ENCODE measurements at places on chromosomes 4 and X.

DNA sequence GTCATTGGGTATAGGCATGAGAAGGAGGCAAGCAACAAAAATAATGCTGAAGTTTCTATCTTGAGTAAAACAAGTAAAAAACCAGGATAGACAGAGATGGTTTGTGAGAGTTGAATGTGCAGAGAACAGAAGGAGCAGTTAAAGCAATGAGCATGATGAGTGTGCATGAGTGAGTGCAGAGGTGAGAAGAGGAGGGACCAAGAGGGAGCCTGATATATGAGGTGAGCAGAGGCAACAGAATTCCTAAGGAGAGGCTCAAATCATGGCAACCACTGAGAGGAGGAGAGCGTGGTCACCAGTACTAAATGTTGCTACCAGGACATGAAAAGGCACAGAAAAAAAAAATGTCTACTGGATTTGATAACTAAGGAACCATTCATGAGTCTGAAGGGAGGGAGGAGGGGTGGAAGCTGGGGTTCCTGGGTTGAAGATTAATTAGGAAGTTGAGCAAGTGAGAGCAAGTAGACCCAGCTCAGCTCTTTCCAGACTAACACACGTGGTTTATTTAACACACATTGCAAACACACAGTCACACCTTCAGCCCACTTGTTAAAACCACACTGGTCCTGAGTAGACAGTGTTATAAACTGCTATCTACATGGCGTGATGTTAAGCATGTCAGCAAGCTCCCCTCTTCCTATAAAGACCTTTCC lies 69.0 kb upstream of the IQCM start:
- no peak for DNase-seq

GRCh38 chr4:83563998-83564397 lies 28.1 kb downstream of the GPAT3 start:
- no peak for DNase-seq

GRCh38 chrX:136162827-136163570 lies 15.7 kb downstream of the FHL1 start:
- no peak for DNase-seq

GRCh38 chr4:137421796-137422195 lies 110.5 kb downstream of the PCDH18 start:
- DNase-seq = no peak

GRCh38 chr4:83252782-83253405 lies 31.7 kb downstream of the COQ2 start:
- peak; percentile 75 for DNase-seq

DNA sequence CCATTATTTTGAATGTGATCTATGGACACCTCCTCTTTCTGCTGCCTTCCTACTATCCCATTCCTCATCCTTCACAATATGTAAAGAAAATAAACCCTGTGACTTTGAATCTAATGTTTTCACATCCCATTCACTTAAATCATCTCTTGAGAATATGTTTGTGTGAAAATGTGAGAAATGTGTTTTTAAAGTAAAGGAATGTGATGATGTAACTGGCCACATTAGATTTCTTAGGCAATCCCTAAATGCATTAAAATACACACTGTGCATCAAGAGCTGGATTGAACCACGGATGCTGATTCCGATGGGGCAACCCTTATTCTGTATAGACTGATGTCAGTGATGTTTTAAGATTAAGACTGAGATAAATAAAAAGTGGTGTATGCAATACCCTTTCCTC lies 558.9 kb upstream of the TENM3 start:
- DNase-seq = no peak

DNA sequence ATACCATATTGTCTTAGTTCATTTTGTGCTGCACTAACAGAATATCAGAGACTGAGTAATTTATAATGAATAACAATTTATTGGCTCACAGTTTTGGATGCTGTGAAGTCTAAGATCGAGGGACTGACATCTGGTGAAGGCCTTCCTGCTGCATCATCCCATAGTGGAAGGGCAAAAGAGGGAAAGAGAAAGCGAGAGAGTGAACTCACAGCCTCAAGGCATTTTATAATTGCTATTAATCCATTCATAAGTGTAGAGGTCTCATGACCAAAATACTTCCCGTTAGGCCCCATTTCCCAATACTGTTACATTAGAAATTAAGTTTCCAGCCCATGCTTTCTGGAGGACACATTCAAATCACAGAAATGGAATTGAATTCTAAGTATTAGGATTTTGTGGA lies 554.4 kb downstream of the TRAM1L1 start:
- DNase-seq = no peak

DNA sequence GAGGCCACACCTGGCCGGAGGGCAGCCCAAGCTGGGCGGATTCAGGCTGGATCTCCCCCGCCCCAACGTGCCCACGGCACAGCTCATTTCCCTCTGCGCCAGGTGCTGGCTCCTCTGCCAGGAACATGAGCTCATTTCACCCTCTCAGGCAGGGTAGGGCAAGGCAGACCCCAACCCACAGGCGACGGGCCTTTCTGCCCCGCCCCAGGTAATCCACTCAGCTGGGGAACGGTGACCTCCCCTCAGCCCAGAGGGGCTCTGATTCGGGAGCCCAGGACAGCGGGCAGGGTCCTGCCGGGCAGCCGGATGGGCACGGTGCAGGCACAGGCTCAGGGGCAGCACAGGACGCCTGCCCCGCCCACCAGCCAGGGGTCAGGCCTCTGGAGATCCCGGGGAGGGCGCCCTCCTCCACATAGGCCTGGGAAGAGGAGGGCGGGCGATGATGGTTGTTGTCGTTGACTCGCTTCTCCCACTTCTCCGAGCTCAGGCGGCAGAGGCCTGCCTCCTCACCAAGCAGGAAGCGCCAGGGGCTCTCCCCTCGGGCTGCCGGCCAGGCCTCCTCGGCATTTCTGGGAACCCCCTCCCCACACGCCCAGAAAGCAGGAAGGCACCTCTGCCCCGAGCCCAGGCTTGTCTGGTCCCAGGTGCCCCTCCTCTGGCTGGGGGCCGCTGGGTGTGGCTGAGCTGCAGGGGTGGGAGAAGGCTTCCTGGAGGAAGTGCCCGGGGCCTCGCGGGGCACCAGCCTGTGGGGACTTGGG lies 31.1 kb downstream of the TACC3 start:
- DNase-seq = peak; percentile 37

GRCh38 chrX:16462912-16463311 lies 187.0 kb upstream of the S100G start:
- no peak for DNase-seq

GRCh38 chr4:186570193-186570996 lies 15.0 kb upstream of the MTNR1A start:
- DNase-seq = no peak

DNA sequence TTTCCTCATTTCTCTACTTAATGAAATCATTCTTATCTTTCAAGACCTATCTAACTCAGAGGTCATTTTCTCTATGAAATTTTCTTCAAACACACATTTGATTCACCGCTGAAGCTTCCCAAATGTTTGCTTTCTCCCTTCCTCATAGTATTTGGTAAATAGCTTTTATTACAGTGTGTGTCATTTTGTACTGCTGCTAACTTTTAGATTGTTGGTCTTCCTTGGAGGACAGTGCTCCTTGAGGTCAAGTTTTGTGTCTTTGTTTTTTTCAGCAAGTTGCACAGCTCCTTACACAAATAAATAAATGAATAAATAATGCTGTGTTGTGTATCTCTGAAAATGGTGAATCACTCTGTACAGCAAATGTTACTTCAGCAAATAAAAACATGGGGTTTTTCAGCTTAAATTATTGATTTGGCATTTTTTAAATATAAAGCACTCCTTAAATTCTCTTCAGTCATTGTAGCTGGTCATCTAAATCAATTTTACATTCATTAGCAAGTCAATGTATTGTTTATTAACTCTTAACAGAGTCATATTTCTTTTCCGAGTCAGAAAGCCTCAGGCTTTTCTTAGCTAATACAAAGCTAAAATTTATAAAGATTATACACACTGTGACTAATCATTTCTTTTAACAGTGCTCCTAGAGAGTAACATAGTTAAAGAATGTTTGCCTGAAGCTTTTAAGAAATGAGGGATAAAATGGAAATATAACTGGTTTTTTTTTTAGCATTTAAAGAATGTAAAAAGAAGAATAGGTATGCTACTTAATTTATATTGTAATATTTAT lies 30.1 kb upstream of the MAD2L1 start:
- no peak for DNase-seq
